ENCODE measurements at places on chromosomes 4 and X. TPM values are rescaled to one million over a fixed set of nuclear protein-coding genes. Genes with fewer than 3 reads are reported as not detected.

DNA sequence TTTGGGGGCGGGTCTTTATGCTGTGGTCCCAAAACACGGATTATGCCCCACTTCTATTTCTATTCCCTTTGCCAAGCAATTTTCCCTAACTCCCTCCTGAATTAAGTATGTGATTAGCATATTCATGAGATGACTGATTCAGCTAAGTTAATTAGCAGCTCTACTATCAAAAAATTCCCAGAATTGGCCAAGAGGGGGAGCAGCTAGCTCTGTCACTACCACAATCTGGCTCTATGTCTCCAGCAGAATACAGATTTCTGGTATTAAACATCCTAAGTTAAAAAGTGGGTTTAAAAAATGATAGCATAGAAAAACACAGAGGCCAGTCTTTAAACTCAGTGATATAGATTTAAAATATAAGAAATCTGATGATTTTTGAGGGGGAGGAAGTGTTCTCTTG lies 80.3 kb downstream of the GPC4 start:
- H3K36me3 ChIP-seq, result no peaks in the 10 kb centered on the region
- H3K27ac ChIP-seq, result no peak overlapping the region
- DNase-seq, result no peak
- no peak overlapping the region for H3K4me3 ChIP-seq

DNA sequence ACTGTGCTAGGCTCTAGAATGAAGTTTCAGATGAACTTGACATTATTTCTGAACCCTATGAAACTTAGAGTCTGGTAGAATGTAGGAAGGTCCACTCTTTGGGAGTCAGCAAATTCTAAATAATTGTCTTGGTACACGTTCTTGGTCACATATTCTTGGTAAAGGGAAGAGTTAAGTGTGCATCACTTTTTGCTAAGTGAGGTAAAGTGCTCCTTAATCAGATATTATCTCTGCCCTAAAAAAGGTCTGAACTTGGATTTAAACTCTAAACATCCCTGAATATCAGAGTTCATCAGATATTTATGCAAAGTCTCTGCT lies 7.2 kb downstream of the OCIAD2 start:
- no peaks in the 10 kb centered on the region for H3K4me1 ChIP-seq
- DNase-seq, result no peak
- H3K36me3 ChIP-seq, result peaks cover 7% of the 10 kb centered on the region

PAGE2B gene
- not detected for total RNA-seq

ADH1B gene
- not detected for total RNA-seq

SUPT20HL2 gene
- 0.22 TPM for total RNA-seq

NUDT10 gene
- 19.3 TPM for total RNA-seq

- peaks cover 5% of the 10 kb centered on the region for H3K36me3 ChIP-seq
- H3K4me3 ChIP-seq, result peak overlapping the region; percentile 99
- H3K4me1 ChIP-seq, result peaks cover 5% of the 10 kb centered on the region
- H3K27ac ChIP-seq, result no peak overlapping the region
- H3K27me3 ChIP-seq, result peaks cover 2% of the 10 kb centered on the region
- no peak for DNase-seq
Measured at GRCh38 chr4:67702166-67702565, 1.2 kb upstream of the UBA6 start.

DNA sequence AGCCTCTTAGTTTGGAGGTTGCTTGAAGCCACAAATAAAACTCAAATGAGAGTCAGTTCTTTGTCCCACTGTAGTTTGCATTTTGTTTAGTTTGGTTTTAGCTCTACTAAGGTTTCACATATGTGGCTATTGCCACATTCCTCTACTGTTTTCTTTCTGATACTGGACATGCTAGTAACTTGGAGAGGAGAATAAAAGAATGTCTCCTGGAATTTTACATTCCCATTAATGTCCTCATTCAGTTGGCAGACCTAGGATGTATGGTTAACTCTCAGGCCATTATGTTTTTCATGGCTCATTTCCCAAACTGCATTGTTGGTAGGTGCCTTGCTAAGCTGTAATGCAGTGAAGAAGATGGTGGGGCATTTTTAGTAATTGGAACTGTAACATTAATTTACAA lies 29.9 kb downstream of the UPRT start:
- DNase-seq, result no peak
- H3K27me3 ChIP-seq, result no peaks in the 10 kb centered on the region
- peaks cover 1% of the 10 kb centered on the region for H3K36me3 ChIP-seq

DNA sequence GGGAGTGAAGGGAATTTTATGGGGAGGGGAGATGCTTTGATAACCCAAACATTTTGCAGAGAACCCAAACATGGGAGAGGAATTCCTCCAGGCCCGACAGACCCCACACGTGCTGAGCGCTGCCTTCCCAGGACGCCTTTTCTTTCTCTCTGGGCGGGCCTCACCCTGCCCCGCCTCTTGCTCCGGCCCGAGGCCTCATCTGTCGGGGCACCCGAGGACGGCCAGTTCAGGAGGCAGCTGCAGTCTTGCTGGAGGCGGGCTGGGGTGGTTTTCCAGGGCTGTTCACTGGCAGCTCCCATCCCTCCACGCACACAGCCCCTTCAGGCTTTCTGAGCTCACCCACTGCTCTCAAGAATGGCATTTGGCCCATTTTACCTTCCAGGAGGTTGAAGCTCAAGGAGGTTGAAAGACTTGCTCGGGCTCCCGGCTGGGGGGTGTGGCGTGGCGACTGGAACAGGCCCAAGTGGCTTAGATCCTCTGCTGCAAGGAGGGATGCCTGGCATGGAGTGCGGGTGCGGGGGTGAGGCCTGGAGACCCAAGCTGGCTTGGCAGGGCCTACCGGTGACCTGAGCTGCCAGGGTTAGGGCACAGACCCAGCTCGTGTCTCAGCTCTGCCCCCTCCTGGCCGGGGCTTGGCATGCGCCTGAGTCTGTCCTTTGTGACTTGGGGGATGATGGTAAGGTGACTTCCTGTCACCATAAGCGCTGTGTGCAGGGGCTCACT lies 99.2 kb downstream of the PSAPL1 start:
- H3K36me3 ChIP-seq, result peaks cover 6% of the 10 kb centered on the region
- peaks cover 3% of the 10 kb centered on the region for H3K4me1 ChIP-seq
- H3K4me3 ChIP-seq, result no peak overlapping the region
- DNase-seq, result peak; percentile 86

DNA sequence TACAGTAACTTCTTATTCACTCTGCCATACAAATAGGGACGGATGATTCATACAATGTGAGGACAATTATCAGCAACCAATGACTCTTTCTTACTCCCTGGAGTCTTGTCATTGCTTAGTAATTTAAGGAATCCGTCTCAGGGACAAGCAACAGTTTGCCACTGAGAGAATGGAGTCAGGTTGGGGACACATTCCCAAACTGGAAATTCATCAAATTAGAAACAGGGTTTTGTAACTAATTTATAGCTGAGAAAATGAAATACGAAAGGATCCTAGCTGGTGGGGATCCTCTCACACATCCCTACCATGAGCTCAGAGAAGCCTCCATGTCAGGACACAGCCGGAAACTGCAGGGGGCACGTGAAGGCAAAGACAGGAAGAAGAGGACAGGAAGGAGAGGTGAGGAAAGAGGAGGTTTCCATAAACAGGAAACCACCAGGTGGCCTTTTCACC lies 50.4 kb upstream of the KDR start:
- H3K27me3 ChIP-seq, result no peaks in the 10 kb centered on the region
- no peaks in the 10 kb centered on the region for H3K4me1 ChIP-seq
- no peak overlapping the region for H3K27ac ChIP-seq
- no peak overlapping the region for H3K4me3 ChIP-seq
- no peaks in the 10 kb centered on the region for H3K36me3 ChIP-seq
- DNase-seq, result no peak

TASL gene
- total RNA-seq, result not detected

DNA sequence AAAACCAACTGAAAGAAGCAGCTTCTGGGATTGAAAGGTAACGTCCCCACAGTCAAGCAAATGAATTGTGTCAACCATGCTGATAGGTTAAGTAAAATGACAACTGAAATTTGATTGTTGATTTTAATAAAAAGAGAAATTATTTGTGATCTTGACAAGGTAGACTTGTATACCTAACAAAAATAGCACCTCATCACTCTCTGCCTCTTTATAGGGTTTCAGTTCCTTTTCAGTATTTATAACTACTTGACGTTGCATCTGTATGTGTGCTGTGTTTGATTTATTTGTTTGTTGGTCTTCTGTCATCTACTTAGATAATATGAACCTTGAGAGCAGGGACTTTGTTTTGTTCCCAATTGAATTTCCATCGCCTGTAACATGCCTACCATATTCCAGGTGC lies 7.9 kb upstream of the PPP3CA start:
- H3K27ac ChIP-seq, result no peak overlapping the region
- no peak overlapping the region for H3K4me3 ChIP-seq
- H3K4me1 ChIP-seq, result no peaks in the 10 kb centered on the region
- H3K27me3 ChIP-seq, result no peaks in the 10 kb centered on the region
- DNase-seq, result no peak

GRCh38 chrX:131565909-131566308 lies 22.0 kb downstream of the OR13H1 start:
- no peak overlapping the region for H3K27ac ChIP-seq
- H3K27me3 ChIP-seq, result no peaks in the 10 kb centered on the region
- H3K36me3 ChIP-seq, result no peaks in the 10 kb centered on the region
- H3K4me3 ChIP-seq, result no peak overlapping the region
- DNase-seq, result no peak
- H3K4me1 ChIP-seq, result no peaks in the 10 kb centered on the region

IGFBP7 gene
- total RNA-seq, result not detected

DNA sequence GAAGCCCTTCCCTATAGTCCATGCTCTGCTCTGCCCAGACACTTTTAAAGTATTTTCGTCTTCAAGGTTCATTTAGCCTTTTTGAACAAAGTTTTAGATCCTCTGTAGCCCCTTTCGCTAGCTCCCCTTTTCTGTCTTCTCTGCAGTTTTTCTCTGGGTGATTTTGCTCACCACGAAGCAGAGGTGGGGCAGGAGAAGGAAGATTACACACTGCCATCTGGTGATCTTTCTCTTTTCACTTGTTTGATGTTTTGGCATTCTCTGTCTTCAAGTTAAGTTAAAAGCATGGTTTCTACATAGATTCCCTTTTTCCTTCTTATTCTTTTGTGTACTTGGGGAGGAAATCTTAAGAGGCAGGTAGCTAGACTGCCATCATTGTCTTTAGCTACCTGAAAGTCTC lies 43.9 kb downstream of the CC2D2A start:
- no peaks in the 10 kb centered on the region for H3K4me1 ChIP-seq
- H3K27ac ChIP-seq, result no peak overlapping the region
- DNase-seq, result no peak
- no peak overlapping the region for H3K4me3 ChIP-seq
- peaks cover 13% of the 10 kb centered on the region for H3K36me3 ChIP-seq

PABPC5 gene
- 9.5 TPM for total RNA-seq

DNA sequence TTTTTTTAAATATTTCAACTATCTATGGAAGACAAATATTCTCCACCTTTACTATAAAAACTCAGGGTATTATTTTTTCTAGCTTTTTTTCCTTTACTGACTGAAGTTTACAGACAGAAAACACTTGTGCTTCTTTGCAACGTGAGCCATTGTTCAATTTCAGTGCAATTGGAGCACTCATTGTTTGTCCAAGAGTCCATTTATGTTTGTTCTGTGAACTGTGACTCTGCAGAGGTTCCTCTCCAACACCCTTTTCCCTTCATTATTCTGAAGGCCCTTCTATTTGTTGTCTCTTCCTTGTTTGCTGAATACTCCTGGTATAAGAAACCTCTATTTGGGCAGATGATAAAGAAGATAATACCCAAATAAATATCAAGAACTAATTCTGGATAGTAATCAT lies 37.4 kb downstream of the DAPP1 start:
- H3K27me3 ChIP-seq, result peaks cover 2% of the 10 kb centered on the region
- H3K27ac ChIP-seq, result no peak overlapping the region
- no peaks in the 10 kb centered on the region for H3K4me1 ChIP-seq
- no peak overlapping the region for H3K4me3 ChIP-seq
- no peak for DNase-seq

FOXR2 gene
- total RNA-seq, result not detected

SLBP gene
- 25.0 TPM for total RNA-seq

- H3K27me3 ChIP-seq, result no peaks in the 10 kb centered on the region
- H3K36me3 ChIP-seq, result no peaks in the 10 kb centered on the region
- H3K4me3 ChIP-seq, result no peak overlapping the region
- no peak for DNase-seq
Measured at GRCh38 chr4:184261246-184261645, 43.6 kb upstream of the ENPP6 start.

GRCh38 chrX:17968367-17968766 lies 107.3 kb upstream of the RAI2 start:
- no peak overlapping the region for H3K4me3 ChIP-seq
- DNase-seq, result no peak
- no peaks in the 10 kb centered on the region for H3K27me3 ChIP-seq
- no peak overlapping the region for H3K27ac ChIP-seq
- no peaks in the 10 kb centered on the region for H3K4me1 ChIP-seq
- H3K36me3 ChIP-seq, result no peaks in the 10 kb centered on the region

TRPC5OS gene
- not detected for total RNA-seq

DDIT4L gene
- total RNA-seq, result not detected

TADA2B gene
- 14.3 TPM for total RNA-seq

DNA sequence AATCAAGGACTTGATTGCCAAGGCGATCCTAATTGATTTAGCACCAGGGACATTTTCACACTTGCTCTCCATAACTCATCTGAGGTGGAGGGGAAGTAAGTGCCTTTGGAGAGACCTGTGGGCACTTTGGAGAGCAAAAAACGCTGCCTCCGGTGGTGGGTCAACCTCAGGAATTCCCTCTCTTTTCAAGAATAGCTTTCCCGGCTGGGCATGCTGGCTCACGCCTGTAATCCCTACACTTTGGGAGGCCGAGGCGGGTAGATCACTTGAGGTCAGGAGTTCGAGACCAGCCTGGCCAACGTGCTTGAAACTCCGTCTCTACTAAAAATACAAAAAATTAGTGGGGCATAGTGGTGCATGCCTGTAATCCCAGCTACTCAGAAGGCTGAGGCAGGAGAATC lies 49.2 kb downstream of the PRPS1 start:
- peaks cover 16% of the 10 kb centered on the region for H3K4me1 ChIP-seq
- H3K4me3 ChIP-seq, result no peak overlapping the region
- no peak overlapping the region for H3K27ac ChIP-seq
- peak; percentile 26 for DNase-seq
- H3K36me3 ChIP-seq, result no peaks in the 10 kb centered on the region

SASH3 gene
- not detected for total RNA-seq

TSPYL2 gene
- total RNA-seq, result 10.2 TPM

- no peaks in the 10 kb centered on the region for H3K4me1 ChIP-seq
- no peak overlapping the region for H3K27ac ChIP-seq
- no peaks in the 10 kb centered on the region for H3K36me3 ChIP-seq
- DNase-seq, result no peak
- no peaks in the 10 kb centered on the region for H3K27me3 ChIP-seq
- H3K4me3 ChIP-seq, result no peak overlapping the region
Measured at GRCh38 chrX:120761810-120762209, 113.9 kb downstream of the CT47B1 start.

GRCh38 chrX:76127341-76127740 lies 45.5 kb upstream of the PBDC1 start:
- no peaks in the 10 kb centered on the region for H3K4me1 ChIP-seq
- no peak overlapping the region for H3K27ac ChIP-seq
- H3K27me3 ChIP-seq, result peaks cover 4% of the 10 kb centered on the region
- no peak overlapping the region for H3K4me3 ChIP-seq

CDKL2 gene
- total RNA-seq, result 1.6 TPM

TEX11 gene
- total RNA-seq, result not detected

FAM9C gene
- total RNA-seq, result not detected

TMPRSS11F gene
- total RNA-seq, result not detected

IL21 gene
- not detected for total RNA-seq
